ENCODE measurements at places on chromosomes 16 and 17.

DNA sequence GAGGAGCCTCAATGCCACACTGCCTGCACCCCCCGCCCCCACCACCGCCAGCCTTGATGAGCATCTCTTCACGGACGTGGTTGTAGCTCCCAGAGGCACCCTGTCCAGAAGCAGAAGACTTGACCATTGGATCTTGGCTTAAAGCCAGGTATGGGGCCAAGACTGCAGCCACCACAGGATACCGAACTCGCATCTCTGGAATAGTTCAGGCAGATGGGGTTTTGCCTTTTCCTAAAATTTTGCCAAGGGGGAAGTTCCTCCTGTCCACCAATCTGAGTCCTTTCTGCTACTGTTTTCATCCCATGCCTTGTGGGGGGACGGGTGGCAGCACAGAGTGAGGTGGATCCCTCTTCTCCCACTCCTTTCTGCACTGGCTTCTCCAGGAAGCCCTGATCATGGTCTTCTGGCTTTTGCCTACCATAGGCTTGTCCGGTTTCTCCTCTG lies 939 bp downstream of the CORO6 start:
- DNase-seq: peak; percentile 29

- peak; percentile 90 for DNase-seq
These were observed at the start of gene TMEM106A for GRCh38 chr17:43211480-43212402. Gene TMEM106A (plus strand): TSS chr17:43211875. CDS start chr17:43213042, 1,167 bp downstream.

DNA sequence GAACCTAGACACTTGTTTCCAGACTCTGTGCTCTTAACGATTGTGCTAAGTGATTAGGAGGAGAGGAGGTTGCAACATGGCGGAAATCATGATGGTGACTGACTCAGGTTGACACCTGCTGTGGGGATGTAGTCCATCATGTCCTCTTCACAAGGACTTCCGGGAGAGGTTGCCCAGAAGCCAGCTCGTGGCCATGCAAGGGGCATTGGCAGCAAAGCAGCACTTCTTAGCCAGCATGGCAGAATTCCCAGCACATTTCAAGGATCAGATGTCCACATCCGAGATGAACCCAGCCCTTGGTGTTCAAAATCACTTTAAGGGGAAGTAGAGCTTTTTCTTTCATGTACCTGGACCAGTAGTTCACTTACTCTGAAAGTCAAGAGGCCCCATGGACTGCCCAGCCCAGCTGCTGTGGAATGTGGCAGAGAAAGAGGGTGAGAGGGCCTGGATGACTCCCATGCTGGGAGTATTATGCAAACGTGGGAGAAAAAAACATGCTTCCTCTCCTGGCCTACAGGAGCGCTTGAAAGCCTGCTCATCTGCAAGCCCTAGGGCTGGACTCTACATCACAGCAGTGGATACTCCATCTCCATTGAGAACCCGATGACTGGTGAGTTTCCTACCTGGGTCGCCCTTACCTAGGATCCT lies 65.5 kb downstream of the IRX6 start:
- DNase-seq: no peak

DNA sequence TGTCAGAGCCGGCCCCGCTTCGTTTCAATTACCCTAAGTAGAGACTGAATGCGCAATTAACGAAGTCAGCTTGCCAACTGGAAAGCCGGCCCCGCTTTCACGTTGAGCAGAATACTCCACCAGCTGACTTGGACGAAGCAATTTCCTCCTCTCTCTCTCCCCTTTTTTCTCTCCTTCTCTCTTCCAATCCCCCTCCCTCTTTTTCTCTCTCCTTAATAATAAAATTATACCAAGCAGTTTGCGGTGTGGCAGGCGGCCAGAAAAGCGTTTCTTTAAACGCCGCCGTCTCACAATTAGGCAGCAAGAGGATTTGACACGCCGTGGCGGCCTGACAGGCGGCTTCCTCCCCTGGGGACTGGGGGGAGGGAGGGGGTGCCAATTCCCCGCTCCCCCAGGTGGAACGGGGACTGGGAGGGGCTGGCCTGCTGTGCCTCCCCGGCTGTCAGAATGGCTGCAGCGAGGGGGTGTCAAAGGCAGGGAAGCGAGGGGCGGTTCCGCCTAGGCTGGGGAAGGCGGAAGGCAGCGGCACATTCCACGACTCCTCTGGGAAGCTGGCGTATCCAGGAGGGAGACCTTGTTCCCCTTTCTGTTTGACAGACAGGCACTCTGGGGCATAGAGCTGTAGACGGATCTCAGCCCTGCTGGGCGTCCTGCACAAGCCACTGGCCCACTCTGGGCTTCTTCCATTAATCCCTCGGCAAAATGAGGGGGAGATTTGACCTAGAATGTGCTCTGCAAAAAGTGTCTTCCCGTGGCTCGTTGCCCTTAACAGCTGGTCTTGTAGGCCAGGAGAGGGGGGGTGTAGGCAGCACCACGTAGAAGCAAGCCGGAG lies 52.7 kb downstream of the SREBF1 start:
- DNase-seq: peak; percentile 71

- DNase-seq: no peak
These were observed 87.8 kb downstream of the MARCHF10 start for GRCh38 chr17:62720126-62720850.

GRCh38 chr17:10117581-10118001 lies 80.8 kb downstream of the GAS7 start:
- DNase-seq: no peak
